ENCODE measurements at places on chromosomes 4 and X.

DNA sequence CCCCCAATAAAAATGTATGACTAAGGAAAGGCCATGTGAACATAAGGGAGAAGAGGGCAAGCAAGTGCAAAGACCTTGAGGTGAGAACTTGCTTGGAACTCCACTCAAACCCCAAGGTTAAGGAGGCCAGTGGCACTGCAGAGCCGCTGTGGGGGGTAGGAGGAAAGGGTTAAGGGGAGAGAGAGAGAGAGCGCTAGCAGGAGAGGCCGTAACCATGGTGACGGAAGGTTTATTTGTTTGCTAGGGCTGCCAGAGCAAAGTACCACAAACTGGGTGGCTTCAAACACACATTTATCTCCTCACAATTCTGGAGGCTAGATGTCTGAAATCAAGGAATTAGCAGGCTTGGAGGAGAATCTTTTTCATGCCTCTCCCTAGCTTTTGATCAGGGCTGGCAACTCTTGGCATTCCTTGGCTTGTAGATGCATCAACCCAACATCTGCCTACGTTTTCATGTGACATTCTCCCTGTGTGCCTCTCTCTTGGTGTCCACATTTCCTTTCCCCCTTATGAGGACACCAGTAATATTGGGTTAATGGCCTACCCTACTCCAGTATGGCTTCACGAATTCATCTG, 35.2 kb downstream of the SMIM20 start:
- no peak for DNase-seq

GRCh38 chr4:112916868-112917267, 132.6 kb upstream of the ANK2 start:
- DNase-seq: no peak

- DNase-seq: peak; percentile 66
These were observed at the start of gene ZNF827 for GRCh38 chr4:145938618-145939440. ZNF827 (minus strand) TSS chr4:145938823; CDS start chr4:145938407, 416 bp downstream.

GRCh38 chr4:4443821-4444220, 56.9 kb downstream of the NSG1 start:
- DNase-seq: no peak

GRCh38 chrX:68180579-68180978, 252.7 kb downstream of the OPHN1 start:
- DNase-seq: no peak

DNA sequence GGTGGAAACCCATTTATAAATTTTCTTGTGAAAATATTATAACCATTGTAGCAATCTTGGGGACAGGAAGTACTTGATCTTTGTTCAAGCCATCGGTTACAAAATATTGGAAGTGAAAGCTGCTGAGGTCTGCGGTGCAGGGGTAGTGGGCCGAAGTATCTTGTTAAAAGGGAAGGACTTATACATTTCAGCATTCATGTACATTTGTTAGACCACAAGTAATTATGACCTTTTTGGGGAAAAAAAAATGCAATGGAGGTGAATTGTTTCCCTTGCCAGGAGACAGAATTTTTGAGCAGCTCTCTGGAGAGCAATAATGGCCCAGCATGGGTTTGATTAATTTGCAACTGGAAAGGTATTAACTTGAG, 121.3 kb downstream of the EGF start:
- no peak for DNase-seq

GRCh38 chrX:19981947-19982346, 8.9 kb downstream of the BCLAF3 start:
- DNase-seq: no peak

GRCh38 chr4:143251779-143252178, 67.1 kb downstream of the USP38 start:
- no peak for DNase-seq
